A549 treated with dexamethasone at 1 μM for 4 hours (cell line): ENCODE measurements at places on chromosomes 5 and 9. TPM values are rescaled to one million over a fixed set of nuclear protein-coding genes. Genes with fewer than 3 reads are reported as not detected.

CTNND2 gene
- total RNA-seq, result 0.04 to 0.27 TPM (median 0.05 TPM) in 3 of 5 replicates, not detected in the others

MORN5 gene
- not detected in 5 replicates for total RNA-seq

OR1J2 gene
- not detected in 5 replicates for total RNA-seq

LHX3 gene
- 0.05 to 0.13 TPM (median 0.11 TPM) in 5 replicates for total RNA-seq

PCDHB15 gene
- 0.05 to 0.16 TPM (median 0.05 TPM) in 5 replicates for total RNA-seq

ITK gene
- total RNA-seq, result 0.07 to 0.43 TPM (median 0.37 TPM) in 5 replicates

GDA gene
- total RNA-seq, result 0.69 to 1.4 TPM (median 1.0 TPM) in 5 replicates

PCDHGB3 gene
- 0.09 to 0.43 TPM (median 0.21 TPM) in 5 replicates for total RNA-seq

INSL4 gene
- total RNA-seq, result 14.0 to 17.1 TPM (median 15.9 TPM) in 5 replicates
